Fibroblast of skin of right quadriceps (primary cell): ENCODE measurements at places on chromosomes 3 and 15.

- DNase-seq = no peak
Measured at GRCh38 chr3:38536671-38537070, 40.5 kb downstream of the EXOG start.

GRCh38 chr15:67322481-67322880, 67.9 kb downstream of the IQCH start:
- DNase-seq = peak; percentile 44

DNA sequence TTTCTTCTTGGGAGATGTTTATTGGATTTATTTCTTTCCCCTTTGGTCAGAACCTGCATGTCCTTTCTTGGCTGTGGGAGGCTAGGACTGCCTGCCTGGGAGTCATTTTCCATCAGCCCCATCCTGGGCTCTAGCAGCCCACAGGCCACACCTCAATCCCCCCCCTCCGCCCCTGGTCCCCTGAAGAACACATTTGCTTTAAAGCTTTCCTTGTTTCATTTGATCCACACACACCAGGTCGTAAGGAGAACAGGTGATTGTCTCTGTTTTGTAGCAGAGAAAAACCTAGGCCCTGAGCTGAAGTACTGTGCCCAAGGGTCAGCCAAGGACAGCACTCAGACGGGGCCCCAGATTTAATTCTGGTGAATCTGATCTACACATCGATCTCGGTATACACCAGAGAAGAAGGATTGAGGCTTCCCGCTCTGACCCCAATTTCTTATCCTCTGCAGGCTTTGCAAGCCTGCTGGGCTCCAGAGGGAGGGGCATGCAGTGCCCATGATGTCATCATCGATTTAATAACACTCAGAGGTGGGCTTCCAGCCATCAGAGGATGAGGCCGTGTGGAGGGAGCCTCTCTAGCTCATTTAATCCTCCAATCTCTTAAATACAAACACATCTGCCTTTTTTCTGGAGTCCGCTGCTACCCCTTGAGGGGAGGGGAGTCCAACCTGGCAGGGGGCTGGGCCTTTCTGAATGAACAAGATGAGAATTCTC, 1.7 kb upstream of the CLN6 start:
- no peak for DNase-seq

GRCh38 chr3:149662240-149662887, 4.5 kb upstream of the WWTR1 start:
- peak; percentile 37 for DNase-seq

GRCh38 chr3:26418553-26418952, 204.0 kb upstream of the LRRC3B start:
- DNase-seq = no peak

DNA sequence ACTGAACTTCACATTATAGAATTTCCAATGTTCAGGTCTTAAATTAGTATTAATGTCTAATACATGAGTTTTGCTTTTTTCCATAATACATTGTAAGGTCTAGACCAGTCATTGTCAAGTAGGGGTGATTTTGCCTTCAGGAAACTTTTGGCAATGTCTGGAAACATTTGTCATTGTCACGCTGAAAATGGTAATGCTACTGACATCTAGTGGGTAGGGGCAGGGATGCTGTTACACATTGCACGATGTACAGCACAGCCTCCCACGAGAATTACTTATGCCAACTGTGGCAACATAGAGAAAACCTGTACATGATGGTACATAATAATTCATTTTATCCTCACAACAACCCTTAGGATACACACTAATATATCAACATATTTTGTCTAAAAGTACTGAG, 384.1 kb downstream of the CADM2 start:
- no peak for DNase-seq

- no peak for DNase-seq
Measured at GRCh38 chr3:39474126-39474515, 6.6 kb downstream of the MOBP start.

GRCh38 chr15:42619656-42620371, 44.4 kb downstream of the STARD9 start:
- no peak for DNase-seq

- no peak for DNase-seq
Measured at GRCh38 chr3:138919325-138919724, 27.6 kb downstream of the FOXL2 start.

DNA sequence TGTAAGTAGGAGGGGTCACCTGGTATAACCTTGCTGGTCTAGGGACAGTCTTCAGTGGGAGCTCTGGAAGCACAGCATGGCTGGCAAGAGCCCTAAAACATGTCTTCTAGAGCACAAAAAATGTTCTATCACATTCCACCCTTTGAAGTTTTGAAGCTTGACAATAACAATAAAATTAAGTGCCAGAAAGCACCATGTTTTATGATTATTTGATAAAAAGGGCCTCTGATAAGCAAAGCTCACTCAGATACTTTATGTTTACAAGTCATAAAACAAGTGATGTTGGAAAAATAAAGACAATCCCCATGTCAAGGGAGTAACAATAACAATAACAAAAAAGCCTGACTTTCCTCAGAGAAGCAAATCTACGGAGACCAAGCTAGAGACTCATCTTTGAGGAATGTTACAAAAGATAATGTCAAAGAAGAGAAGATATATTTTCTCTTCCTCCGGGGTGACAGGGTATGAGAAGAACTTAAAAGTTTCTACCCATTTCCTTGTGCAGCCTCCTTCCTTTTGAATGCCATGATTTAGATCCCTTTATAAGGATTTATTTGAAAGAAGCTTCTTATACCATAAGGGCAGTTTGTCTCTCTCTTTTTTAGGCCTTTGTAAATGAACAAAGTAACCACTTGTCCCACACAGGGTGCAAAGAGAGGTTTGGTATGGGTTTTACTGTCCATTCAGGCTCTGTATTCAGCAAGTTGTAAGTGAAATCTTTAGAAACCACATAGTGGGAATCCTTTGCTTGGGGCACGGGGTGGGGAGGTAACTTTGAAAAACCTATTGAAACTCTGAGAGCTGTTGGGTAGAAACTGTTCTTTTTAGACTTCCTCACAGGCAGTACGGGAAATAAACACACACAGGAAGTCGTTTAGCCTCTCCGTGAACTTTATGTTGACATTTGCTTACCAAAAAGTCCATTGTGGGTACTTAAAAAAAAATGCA, 109.6 kb upstream of the RBMS3 start:
- DNase-seq = peak; percentile 61

DNA sequence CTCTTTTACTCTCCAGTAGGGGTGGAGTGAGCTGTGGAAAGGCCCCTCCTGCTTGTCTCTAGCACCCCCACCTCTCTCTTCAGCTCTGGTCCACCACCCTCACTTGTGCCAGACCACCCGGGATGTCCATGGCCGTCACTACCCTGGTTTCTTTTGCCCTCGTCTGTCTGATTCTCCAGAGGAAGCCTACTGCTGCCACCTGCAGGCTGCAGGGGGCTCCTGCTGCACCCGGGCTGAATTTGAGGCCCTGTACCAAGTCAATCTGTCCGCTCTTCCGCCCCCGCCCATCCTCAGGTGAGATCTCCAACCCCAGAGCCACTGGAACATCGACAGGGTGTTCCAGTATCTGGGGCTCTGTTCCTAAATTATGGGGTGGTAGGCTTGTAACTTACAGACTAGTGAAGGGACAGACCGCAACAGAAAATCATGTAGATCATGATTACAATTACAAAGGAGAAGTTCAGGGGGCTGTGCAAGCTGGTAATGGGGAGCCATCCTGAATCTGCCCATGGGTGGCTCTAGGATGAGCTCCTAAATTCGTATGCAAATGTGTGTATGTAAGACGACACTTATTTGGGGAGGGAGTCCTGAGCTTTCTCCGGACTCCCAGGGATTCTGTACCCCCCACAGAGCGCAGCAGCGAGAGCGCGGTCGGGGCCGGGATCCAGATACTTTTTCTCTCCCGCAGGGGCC, 683 bp upstream of the UNC45A start:
- peak; percentile 75 for DNase-seq

DNA sequence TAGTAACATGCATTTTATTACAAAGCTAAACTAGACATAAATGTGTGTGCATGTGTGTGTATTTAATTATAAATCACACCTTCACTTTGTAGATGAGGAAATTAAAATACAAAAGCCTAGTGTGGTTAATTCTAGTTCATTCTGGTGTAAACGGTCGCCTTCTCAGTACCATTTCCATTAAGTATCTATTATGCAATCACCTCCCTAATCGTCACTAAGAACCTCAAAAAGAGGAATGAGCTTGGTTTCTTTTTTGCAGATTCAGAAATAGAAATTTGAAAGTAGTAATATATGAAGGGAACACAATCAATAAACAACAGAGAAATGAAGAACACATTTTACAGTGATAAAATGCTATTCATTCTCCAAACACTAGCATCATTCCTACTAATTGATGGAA, 233.2 kb downstream of the ZBBX start:
- DNase-seq = no peak

- no peak for DNase-seq
Measured at GRCh38 chr3:126004217-126004616, 35.2 kb downstream of the ROPN1B start.

- no peak for DNase-seq
Measured at GRCh38 chr3:110680450-110680849, 391.2 kb upstream of the NECTIN3 start.

DNA sequence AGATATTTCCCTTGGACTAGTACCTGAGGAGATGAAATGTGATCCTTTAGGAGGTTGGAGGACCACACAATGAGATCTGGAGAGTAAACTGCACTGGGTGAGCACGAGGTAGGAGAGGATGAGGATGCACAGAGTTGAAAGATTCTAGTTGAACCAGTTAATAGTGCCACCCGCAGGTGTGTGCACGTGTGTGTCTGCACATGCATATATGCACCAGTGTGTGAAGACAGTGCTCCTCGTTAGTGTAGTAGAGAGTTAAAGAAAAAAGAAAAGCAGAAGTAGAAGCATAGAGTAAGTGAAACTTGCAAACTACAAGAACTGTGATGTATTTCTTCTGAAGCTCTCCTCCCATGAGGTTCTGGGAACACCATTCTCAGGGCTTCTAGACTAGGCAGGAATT, 8.4 kb downstream of the MED12L start:
- DNase-seq = no peak

DNA sequence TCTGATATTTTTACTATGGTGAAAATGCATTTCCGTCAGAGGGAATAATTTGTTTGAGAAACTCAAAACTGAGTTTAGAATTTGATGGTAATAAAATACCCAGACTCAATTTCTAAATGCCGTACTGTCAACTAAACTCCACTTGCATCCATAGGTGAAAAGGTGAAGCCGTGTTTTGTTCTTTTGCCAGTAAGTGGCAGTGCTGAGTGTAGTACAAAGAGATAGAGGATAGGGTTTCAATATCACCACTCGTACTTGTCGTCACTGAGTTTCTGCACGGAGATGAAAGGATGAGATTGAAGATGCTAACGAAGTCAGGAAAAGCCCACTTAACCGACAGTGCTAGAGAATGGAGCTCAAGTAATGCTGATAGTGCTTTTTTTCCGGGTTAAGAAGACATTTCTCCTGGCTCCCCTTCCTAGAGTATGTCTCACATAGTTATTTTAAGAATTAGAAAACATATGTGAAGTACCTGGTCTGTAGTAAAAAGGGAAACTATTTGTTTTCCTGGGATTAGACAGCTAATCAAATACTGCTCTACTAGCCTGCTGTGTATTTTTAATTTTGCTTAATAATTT, 345.1 kb downstream of the IL5RA start:
- peak; percentile 0 for DNase-seq

GRCh38 chr3:156668073-156668763, 6.2 kb upstream of the TIPARP start:
- DNase-seq = peak; percentile 55

- DNase-seq = no peak
Measured at GRCh38 chr3:39332525-39332924, 3.0 kb downstream of the CCR8 start.

DNA sequence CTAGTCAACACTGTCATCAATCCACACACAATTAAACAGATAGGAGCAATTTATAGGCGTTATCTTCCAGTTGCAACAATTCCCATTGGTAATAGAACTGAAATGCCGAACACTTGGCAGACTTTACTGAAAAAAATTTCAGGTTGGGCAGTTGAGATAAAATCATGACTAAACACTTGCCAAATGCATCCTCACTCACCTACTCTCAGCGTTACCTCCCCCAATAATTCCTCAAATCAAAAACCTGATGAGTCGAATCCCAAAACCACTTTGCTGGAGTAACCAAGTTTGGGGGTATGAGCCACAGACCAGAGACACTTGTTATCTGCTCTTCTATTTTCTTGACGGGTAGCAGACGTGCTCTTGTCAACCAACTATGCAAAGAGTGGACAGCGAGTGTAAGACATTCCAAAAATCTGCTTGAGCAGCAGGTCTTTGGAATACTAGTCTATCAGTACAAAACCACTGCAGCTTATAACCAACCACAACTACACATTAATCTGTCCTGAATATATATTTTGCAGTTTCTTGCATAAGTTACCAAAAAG, 30.3 kb downstream of the PPP1R2 start:
- DNase-seq = no peak

DNA sequence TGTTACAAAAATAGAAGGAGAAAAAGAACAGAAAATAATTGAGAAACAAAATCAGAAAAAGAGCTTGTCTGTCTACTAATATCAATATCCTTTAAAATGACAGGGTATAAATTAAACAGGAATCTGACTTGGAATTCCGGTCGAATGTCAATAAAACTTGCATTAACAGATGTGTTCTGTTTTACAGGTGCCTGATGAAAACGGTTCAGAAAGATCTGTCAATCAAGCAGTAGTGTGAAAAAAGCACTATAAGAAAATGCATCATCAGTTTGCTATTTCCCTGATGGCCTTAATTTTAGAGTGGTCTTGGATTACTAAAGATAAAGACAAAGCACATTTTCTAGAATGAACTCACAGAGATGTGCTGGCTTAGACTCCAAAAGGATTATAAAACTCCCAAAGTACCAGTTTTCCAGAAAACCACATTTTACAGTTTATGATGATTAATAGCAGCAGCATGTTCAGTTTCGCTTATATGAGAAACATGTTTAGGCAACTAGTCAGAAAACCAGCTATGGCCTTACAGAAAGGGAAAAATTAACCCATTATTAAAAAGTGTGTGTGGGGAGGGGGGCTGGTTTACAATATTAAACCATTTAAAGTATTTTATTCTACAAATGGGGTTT, 8.2 kb upstream of the C3orf38 start:
- peak; percentile 95 for DNase-seq

DNA sequence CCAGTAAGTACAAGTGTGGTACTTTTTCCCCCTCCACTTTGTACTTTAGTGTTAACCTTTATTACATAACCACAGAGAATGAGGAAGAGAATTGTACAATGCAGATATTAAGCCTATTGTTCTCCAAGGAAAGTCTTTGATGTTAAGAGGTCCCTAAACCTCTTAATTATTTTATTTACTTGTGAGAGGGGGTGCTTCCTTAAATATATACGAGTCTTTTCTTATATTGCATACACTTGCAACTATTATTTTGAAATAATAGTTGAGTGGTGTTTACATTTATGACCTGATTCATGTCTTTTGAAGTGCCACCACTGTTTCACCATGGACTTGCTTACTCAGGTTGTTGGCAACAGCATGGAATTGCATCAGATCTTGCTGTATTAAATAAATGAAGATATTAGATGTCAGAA, 10.1 kb downstream of the USP3 start:
- peak; percentile 68 for DNase-seq

- DNase-seq = no peak
Measured at GRCh38 chr3:142007710-142008399, 131.4 kb downstream of the ATP1B3 start.

- no peak for DNase-seq
Measured at GRCh38 chr3:112874725-112875124, 28.1 kb upstream of the CD200R1L start.
